HAP-1 (cell line): ENCODE measurements at places on chromosomes 13 and 19.

DNA sequence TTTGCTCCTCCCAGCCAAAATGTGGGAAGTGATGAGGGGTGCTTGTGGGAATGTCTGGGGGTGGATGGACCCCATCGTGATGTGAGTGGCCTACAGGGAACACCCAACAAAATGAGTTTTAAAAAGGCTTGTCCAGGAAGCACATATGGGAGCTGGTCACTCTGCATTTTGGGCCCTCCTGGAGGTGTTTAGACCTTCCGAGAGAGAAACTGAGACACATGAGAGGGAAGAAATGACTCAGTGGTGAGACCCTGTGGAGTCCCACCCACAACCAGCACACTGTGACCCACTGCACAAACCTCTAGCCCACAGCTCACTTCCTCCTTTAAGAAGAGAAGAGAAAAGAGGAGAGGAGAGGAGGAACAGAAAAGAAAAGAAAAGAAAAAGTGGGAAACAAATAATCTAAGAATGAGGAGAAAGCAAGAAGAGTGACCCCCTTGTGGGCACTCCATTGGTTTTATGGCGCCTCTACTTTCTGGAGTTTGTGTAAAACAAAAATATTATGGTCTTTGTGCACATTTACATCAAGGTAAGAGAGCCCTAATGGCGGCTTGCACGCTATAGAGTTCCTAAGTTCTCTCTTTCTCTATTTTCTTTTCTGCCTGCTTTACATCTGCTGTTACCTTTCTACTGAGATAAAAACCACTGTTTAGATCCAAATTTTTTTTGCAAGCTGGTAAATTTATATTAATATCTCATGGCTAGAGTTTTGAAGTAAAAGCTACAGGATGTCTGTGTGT is 13.3 kb upstream of the LILRB1 start:
- no peak for DNase-seq

GRCh38 chr19:57708641-57709361 is at the start of gene ZNF154:
Gene ZNF154, minus strand, starts transcription at chr19:57709204. Its CDS starts 233 bp downstream, at chr19:57708971.
- no peak for DNase-seq

DNA sequence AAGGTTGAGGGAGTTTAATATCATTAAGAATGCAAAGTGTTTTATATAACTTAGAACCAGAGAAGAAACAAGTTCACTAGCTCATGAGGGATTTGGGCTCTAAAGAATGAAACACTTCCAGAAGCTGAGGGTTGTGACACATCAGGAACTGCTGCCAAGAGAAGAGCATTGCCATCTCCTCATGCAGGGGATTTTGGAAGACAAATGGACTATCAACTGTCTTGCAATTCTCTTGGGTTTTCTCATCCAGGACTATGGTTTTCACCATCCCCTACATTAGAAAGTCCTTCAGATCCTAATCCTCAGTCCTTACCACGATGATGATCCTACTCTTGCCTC is 59.7 kb upstream of the KL start:
- DNase-seq, result no peak

GRCh38 chr19:6011206-6011605 is 33.3 kb upstream of the RANBP3 start:
- no peak for DNase-seq

DNA sequence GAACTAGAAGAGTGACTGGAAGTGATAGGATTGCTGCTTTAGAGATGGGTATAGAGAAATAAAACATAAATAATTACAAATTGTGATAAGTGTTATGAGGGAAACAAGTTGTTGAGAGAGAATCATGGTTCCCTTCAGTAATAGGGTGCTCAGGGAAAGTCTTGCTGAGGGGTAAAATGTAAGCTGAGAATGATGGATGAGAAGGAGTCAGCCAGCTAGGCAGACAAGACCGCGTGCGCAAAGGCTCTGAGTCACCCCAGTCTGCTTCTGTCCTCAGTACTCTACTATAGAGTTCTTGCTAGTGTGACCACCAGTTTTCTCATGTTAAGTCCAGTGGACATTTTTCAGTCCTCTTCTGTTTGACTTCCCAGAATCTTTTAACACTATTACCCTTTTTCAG is 39.5 kb downstream of the PCCA start:
- DNase-seq, result no peak

DNA sequence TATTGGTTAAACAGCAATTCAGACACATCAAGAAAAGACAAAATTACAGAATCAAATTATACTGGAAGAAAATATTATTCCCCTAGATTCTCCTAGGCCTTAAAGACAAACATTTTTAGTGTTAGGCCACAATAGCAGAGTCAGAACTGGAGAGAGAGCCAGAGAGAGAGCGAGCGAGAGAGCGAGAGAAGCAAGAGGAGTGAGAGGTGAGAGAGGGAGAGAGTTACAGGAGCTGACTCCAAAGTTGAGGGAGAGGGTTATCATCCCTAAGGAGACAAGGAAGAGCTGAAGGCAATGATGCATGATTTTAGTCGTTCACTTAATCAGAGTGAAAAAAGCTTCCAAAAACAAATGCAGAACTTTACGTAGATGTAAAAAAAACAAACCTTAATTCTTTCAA is 20.2 kb upstream of the ZNF227 start:
- no peak for DNase-seq

- DNase-seq, result no peak
Observed at GRCh38 chr13:74778946-74779345, 644.7 kb upstream of the KLF12 start.

DNA sequence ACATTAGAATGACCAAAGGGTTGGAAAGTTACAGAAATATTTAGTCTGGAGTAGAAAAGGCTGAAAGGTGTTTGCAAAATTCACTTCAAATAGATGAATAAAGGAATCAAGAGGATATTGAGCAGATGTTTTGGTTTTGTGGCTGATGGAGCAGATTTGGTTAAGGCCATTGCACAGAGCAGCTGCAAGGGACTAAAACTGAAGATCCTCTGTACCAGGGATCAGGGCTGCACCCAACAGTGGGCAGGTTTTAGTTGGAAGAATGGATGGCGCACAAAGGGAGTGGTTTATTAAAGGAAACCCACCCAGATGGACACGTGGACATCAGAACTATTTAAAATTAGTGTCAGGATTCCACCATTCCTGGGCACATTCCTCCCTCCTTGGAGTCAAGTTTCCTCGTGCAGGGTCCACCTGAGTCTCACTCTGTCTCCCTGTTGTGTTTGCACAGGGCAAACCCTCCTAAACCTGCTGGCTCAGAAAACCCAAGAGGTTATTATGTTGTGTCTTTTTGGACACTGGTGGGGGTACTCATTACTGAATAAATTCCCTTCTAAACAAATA is 9.2 kb upstream of the UBAC2 start:
- DNase-seq, result no peak

DNA sequence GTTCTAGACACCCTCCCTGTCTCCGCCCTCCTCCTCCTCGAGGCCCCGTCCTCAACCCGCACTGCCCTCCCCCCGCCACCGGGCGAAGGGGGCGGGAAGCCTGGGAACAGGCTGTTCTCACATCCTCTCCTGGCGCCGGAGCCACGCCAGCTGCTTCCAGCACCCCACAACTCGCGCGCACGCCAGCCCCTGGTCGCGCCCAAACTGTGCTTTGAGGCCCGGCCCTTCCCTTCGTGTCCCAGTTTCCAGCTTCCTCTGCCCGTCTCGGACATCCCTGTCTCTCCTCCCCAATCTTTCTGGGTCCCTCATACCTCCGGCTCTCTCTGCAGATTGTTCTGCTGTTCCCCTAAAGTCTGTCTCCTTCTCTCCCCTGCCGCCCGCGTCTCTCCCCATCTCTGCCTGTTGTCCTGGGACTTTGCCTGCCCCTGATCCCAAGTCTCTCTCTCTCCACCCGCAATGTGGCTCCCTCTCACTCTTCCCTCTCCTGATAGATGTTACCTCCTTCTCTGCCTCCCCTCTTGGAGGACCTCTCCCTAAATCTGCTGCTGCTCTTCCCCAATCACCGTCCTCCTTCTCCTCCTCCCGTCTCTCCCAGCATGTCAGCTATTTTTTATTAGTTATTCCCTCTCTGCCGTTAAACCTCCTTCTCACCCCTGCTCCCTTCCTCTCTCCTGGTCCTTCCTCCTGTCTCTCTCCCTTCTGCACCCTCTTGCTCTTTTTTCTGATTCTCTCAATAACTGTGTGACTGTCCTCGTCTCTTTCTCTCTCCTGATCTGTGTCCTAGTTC is 14.2 kb downstream of the DPF1 start:
- DNase-seq, result peak; percentile 41

DNA sequence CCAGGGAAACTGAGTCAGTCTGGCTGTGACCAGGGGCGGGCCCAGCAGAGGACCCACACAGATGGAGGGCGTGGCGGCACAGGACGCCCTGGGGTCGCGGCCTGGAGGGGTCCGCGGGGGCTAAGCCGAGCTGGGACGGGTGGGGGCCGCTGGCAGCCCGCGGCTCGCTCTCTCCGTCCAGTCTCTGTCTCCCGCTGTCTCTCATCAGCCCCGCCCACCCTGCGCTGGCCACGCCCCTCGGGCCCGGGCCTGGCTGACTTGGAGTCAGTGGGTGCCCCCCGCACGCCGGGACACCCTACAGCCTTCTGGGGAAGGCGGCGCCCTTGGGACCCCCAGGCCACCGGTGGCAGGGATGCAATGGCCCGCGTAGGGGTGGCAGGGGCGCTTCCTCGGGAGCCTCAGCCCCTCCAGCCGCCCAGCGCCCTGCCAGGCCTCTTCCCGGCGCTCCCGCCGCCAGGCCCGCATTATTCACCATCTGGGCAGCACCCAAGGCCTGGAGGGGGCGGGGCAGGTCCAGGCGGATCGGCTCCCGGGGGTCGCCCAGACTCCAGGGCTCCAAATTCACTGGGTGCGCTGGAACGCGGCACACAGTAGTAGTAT is at the start of gene TBXA2R:
Gene TBXA2R (minus strand): TSS at position 186 of the 600 bp plus-strand sequence. CDS start 6,241 bp downstream, outside the sequence.
- peak; percentile 92 for DNase-seq

GRCh38 chr19:41233748-41234240 is 14.8 kb downstream of the AXL start:
- no peak for DNase-seq

- DNase-seq, result no peak
Observed at GRCh38 chr13:22936228-22936627, 244.6 kb upstream of the SGCG start.

DNA sequence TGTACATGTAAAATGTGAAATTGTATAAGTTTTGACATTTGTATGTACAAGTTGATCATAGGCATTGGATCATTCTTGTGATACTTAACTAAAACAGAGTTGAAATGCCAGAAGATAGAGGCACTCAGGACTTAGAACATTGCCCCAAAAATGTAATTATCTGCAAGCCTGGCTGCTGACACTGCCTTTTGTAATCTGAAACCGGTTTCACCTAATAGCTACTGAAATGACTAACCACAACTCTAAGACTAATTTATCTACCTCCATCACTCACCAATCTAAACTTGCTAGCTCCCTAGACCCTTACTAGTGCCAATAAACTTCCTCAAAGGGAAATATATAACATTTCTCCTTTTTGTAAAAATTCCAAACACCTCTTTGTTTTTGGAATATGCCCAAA is 2596.2 kb downstream of the PCDH9 start:
- DNase-seq, result no peak

DNA sequence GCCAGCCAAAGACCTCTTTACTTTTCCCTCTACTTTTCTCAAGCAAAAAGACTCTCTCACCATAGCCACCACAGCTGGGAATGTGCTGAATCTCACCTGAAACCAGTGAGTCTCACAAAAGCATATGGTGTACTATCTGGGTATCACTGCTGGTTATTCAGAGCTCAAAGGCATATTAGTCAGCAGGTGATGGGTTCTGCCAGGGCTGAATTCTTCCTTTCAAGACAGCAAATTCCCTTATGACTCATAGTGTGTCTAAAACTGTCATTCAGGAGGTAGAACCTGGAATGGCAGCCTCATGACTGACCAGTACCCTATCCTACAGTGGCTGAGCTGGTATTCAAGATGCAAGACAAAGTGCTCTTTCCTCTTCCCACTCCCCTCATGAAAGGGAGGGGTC is 2859.1 kb downstream of the PCDH9 start:
- no peak for DNase-seq

- no peak for DNase-seq
Observed at GRCh38 chr13:38519229-38519911, 167.5 kb upstream of the FREM2 start.

DNA sequence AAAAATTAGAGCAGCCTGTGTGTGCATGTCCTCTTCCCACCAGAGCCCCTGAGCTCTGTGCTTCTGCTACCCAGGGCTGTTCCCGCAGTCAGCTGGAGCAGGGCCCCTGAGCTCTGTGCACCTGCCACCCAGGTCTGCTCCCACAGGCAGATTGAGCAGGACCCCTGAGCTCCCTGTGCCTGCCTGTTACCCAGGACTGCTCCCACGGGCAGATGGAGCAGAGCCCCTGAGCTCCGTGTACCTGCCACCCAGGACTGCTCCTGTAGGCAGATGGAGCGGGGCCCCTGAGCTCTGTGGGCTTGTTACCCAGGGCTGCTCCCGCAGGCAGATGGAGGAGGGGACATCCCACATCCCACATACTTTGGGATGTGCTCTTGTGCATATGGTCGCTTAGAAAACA is 186.8 kb upstream of the SOX1 start:
- DNase-seq, result no peak

GRCh38 chr13:37226971-37227370 is 121.5 kb upstream of the CSNK1A1L start:
- DNase-seq, result no peak
